ENCODE measurements at places on chromosomes 5 and 9. TPM values are rescaled to one million over a fixed set of nuclear protein-coding genes. Genes with fewer than 3 reads are reported as not detected.

DNA sequence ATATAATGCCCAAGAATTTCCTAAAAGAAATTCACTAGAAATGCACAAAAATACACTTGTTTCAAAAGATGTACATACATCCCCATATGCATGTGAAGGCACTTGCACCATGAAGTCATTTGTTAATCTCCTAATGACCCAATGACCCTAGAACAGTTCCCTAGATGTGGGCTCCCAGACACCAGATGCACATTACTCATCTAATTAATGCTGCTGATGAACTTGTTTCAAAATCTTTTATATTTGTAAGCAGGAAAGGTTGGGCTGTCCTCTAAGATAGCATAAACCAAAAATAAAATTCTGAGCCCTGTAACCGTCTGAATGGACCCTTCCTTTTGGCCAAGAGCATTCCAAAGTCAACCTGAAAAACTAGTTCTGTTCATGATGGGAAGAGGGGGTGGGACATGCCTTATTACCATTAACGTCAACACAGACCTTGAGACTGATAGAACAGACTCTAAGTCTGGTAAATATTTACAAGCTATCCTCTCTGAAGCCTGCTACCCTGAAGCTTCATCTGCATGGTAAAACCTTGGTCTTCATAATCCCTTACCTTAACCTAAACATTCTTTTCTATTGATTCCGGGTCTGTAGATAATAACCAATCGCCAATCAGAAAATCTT, 91.0 kb upstream of the DAPK1 start:
- peaks cover 55% of the 10 kb centered on the region for H3K4me1 ChIP-seq
- peaks cover 26% of the 10 kb centered on the region for H3K36me3 ChIP-seq
- H3K4me3 ChIP-seq = peak overlapping the region; percentile 19
- peak overlapping the region; percentile 98 for H3K27ac ChIP-seq
- peak; percentile 29 for DNase-seq

GRCh38 chr9:119370816-119371215, 1.6 kb upstream of the BRINP1 start:
- H3K27ac ChIP-seq = no peak overlapping the region
- no peak overlapping the region for H3K4me3 ChIP-seq
- H3K27me3 ChIP-seq = no peaks in the 10 kb centered on the region
- no peaks in the 10 kb centered on the region for H3K4me1 ChIP-seq
- no peak for DNase-seq

Gene PCDHB10
- 1.2 TPM for total RNA-seq

DNA sequence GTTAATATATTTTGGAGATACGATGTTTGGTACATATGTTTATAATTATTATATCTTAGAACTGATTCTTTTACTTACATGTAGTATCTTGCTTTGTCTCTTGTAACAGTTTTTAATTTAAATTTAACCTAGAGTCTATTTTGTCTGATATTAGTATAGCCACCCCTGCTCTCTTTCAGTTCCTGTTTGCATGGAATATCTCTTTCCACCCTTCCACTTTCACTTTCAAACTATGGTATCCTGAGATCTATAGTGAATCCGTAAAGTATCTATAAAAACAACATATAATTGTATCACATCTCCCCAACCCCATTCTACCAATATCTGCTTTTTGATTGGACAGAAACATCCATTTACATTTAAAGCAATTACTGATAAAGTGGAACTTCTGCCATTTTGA, 7.2 kb downstream of the IRGM start:
- H3K27ac ChIP-seq = no peak overlapping the region
- no peaks in the 10 kb centered on the region for H3K36me3 ChIP-seq
- peaks cover 27% of the 10 kb centered on the region for H3K27me3 ChIP-seq
- no peak for DNase-seq

- H3K27me3 ChIP-seq = no peaks in the 10 kb centered on the region
- H3K36me3 ChIP-seq = no peaks in the 10 kb centered on the region
- no peak overlapping the region for H3K4me3 ChIP-seq
- H3K4me1 ChIP-seq = no peaks in the 10 kb centered on the region
- no peak overlapping the region for H3K27ac ChIP-seq
These were observed 319.3 kb upstream of the ADAMTSL1 start for GRCh38 chr9:18154661-18155060.

Gene IGFBPL1
- 4.6 TPM for total RNA-seq

DNA sequence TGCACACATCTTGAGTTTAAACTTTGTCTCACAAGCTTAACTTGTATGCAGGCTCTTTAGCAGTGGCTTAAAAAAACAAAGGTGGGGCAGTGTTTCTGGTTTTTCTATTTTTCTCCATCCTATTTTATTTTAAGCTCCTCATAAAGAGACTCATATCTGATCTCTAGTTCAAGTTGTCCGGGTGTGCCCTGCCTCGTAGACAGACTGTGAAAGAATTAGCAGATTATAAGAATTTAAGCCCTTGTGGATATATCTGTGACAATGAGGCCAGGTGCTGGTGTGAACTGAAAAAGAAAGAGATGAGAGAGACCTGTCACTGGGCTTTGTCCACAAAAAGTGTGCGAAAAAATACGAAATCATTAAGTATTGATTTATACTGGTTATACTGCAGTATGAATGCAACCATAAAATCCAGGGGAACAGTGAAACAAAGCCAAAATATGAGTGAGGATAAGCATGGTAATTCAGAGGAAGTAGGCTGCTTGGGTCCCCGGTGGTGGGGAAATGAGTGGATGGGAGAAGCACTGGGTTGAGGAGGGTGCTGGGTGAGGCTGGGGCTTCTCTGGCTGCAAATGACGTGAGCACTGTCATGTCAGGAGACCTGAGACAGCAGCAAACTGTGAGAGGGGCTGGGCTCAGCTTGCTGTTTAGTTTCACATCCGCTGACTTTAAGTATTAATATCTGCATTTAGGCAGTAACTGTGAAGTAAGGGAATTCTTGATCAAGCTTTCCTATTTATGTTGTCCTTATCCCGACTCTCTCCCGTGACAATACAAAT, 179.7 kb upstream of the ANKRD55 start:
- H3K4me1 ChIP-seq = peaks cover 59% of the 10 kb centered on the region
- no peaks in the 10 kb centered on the region for H3K36me3 ChIP-seq
- H3K4me3 ChIP-seq = no peak overlapping the region
- no peak overlapping the region for H3K27ac ChIP-seq
- no peaks in the 10 kb centered on the region for H3K27me3 ChIP-seq
- no peak for DNase-seq

DNA sequence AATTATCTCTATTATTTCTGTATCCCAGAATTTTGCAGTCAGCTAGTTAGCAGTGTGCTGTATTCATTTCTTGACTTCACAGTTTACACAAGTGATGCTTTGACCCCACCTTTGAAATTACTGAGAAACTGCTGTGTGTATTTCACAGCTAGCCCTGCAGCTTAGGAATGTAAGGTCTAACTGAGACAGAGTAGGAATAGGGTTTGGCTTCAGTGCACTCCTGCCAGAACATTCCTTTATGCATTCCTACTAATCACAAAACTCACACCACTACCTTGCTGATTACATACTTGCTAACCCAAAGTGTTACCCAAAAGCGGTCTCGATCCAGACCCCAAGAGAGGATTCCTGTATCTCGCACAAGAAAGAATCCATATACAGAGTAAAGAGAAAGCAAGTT, 551.8 kb downstream of the CDH9 start:
- no peaks in the 10 kb centered on the region for H3K4me1 ChIP-seq
- DNase-seq = no peak
- no peak overlapping the region for H3K4me3 ChIP-seq
- H3K36me3 ChIP-seq = no peaks in the 10 kb centered on the region

GRCh38 chr5:146040527-146040926, 64.8 kb downstream of the PLAC8L1 start:
- H3K36me3 ChIP-seq = no peaks in the 10 kb centered on the region
- H3K27ac ChIP-seq = no peak overlapping the region
- no peak overlapping the region for H3K4me3 ChIP-seq
- no peak for DNase-seq
- no peaks in the 10 kb centered on the region for H3K27me3 ChIP-seq

- no peaks in the 10 kb centered on the region for H3K4me1 ChIP-seq
- no peak for DNase-seq
- no peak overlapping the region for H3K27ac ChIP-seq
- no peak overlapping the region for H3K4me3 ChIP-seq
- no peaks in the 10 kb centered on the region for H3K27me3 ChIP-seq
These were observed 87.5 kb downstream of the SLIT3 start for GRCh38 chr5:169213479-169213878.

Gene ADAM19
- 5.2 TPM for total RNA-seq

Data from Calu3 (cell line).